ENCODE measurements at places on chromosomes 5 and 9. TPM values are rescaled to one million over a fixed set of nuclear protein-coding genes. Genes with fewer than 3 reads are reported as not detected.

Gene F2RL2
- 0.17 TPM for total RNA-seq

Gene SLC6A18
- not detected for total RNA-seq

Gene BAAT
- total RNA-seq: 0.94 TPM

Gene LEAP2
- not detected for total RNA-seq

Gene FOXI1
- not detected for total RNA-seq

Gene IL4
- total RNA-seq: not detected

Gene GPR151
- not detected for total RNA-seq

DNA sequence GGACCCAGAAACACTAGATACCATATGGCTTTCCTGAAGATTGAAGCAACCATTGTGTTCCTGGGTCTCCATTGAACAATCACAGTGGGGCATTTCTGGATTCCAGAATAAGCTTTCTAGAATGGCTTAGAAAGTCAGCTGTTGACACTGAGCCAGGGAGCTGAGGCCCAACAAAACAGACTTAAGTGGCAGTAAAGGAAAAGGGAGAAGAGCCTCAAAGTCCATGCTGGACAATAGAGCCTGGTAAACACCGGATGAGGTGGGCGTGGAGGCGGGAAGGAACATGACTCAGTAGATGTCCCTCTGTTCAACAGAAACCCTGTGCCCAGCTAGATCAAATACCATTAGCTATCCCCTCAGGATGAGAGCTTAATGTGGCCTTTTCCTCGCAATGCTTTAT is 14.8 kb downstream of the SPARC start:
- DNase-seq: peak; percentile 41

DNA sequence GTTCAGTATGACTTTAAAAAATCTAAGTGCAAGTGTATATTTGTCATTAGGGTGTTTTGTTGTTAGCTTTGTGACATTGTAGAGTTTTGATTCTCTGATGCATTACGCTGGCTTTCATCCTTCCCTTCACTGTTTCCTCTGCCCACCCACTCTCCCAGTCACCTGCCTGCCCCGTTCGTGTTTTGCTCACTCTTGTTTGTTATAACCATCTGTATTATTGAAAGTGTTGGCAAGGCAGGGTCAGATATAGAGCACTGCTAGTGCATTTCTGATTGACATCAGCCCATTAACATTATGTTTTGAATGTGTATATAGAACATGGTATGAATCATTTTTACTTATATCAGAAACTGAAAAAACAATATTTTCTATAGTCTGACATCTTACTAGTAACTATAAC is 27.3 kb downstream of the SCGB3A1 start:
- no peak for DNase-seq

DNA sequence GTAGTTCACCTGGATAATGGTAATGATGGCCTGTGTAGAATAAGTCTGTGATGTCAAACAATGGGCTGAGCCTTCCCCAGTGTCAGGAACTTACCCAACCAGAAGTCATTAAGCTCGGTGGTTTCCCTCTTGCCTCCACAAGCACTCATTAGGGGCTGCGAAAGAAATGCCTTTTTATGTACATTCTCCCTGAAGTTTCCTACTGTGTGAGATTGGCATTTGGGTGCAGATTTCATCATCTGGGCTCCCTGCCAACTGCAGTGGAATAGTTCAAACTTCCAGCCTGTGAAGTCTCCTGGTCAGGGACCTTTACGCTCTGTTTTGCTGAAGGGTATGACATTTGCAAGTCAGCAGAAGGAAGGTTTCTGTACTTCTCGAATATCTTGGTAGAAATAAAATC is 41.6 kb upstream of the TMEM215 start:
- DNase-seq: peak; percentile 48

- no peak for DNase-seq
Observed at GRCh38 chr9:136534366-136534765, 11.5 kb downstream of the NOTCH1 start.

DNA sequence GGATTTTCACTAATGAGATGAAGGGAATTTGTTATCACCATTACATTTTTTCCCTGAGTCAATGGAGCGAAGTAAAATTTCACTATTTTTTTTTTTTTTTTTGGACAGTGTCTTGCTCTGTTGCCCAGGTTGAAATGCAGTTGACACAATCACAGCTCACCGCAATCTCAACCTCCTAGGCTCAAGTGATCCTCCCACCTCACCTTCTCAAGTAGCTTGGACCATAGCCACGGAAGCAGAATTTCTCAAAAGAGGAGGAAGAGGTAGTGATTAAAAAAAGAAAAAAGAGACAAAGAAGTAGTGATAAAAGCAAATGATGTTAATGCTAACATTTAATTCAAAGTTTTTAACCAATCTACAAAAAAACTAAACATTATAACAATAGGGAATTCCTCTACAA is 29.8 kb downstream of the ELP1 start:
- DNase-seq: no peak

DNA sequence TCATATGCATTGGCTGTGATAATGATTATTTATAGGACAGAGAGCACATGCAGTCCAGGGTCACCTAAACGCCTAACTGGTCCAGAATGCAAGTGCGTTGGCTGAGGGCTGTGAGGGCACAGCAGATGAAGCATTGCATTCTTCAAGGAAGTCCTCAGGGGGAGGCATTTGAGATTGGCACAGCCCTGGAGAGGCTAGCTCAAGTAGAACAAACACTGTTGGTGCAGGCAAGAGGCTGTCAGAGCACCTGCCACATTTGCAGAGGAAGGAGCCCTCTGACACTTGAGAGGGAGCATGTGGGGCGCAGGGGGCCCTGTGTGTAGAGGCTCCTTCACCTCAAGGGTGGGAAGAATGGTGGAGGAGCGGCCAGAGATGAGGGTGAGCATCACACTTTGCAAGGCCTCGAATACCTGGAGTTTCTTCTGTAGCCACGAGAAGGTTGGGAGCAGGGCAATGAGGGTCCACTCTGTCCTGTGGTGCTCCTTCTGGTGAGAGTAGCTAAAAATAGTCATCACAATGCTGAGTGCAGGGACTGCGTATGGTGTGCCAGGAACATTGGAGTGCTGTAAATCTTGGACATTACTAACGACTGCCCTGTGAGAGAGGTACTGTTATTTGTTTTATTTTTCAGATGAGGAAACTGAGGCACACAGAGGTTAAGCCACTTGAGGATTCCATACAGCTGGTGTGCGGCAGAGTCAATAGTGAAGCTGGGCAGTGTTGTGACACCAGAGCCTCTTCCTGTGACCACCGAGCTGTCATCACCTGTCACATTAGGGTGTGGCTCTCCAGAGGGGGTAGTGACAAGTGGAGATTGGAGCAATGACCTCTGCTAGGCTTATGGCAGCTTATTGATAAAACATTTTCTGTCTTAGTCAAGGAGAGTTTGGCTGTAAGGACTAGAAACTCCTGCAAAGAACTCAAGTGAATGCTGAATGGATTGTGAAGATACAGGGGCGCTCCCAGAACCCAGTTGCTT is 100.2 kb downstream of the PIP5K1B start:
- no peak for DNase-seq

GRCh38 chr5:139747583-139748504 is 47.8 kb upstream of the PSD2 start:
- peak; percentile 76 for DNase-seq

GRCh38 chr5:55022450-55022849 is 1.6 kb upstream of the GZMK start:
- DNase-seq: no peak

DNA sequence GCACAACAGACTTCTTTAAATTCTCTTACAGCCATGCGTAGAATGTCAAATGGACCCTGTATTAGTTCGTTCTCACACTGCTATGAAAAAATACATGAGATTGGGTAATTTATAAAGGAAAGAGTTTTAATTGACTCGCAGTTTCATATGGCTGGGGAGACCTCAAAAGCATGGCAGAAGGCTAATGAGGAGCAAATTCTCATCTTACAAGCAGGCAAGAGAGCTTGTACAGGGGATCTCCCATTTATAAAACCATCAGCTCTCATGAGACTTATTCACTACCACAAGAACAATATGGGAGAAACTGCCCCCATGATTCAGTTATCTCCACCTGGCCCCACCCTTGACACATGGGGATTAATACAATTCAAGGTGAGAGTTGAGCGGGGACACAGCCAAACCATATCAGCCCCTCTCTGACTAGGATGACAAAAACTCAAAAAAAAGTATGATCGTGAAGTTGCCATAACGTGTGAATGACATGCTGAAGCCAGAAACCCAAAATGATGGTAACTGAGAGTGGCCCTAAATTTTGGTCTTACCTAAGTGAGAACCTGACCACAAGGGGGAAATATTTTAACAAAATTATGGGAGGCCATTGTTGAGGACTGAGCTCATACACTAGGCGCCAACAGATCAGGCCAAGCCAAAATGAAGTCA is 17.5 kb upstream of the TEX10 start:
- DNase-seq: no peak

DNA sequence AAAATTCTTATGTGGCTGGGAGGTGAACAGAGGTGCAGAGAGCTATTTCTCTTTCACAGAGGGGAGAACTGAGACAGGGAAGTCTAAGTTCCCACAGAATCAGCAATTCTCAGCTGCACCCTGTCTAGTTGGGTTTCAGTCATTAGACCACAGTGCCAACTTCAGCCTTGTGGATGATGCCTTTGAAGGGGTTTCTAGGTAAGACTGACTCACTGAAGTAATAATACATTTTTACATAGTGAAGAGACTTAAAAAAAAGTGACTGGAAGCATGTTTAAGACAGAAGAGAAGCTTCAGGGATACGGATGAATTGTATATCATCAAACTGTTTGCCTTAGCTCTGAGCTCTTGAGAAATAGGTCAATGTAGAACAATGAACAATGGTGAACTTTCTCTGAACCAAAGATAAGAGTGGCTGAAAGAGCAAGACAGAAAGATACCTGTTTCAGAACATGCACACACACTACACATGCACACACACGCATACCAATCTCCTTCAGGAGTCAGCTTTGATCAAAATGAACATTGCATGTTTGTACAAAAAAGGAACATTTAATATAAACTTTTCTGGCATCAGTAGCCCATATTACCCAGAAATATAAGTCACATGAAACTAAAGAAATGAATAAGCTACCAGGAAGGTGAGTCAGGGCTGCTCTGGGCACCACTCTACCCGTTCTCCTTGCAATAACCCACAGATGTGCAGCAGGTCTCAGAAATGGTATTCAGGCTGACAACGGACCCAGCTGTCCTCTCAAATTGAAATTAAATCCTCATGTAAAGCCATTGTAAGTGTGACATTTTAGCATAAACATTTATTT is 12.6 kb upstream of the FYB1 start:
- DNase-seq: peak; percentile 25

- no peak for DNase-seq
Observed at GRCh38 chr5:157494178-157494832, 34.3 kb downstream of the NIPAL4 start.

GRCh38 chr9:115170358-115171073 is 52.6 kb upstream of the TNC start:
- DNase-seq: peak; percentile 81

- DNase-seq: peak; percentile 62
Observed at GRCh38 chr5:57386958-57387357, 95.7 kb downstream of the ACTBL2 start.

GRCh38 chr5:42995360-42995751 is 44.8 kb downstream of the ANXA2R start:
- no peak for DNase-seq

All from renal cortical epithelial cell (primary cell).